ENCODE measurements at places on chromosomes 5 and 9.

DNA sequence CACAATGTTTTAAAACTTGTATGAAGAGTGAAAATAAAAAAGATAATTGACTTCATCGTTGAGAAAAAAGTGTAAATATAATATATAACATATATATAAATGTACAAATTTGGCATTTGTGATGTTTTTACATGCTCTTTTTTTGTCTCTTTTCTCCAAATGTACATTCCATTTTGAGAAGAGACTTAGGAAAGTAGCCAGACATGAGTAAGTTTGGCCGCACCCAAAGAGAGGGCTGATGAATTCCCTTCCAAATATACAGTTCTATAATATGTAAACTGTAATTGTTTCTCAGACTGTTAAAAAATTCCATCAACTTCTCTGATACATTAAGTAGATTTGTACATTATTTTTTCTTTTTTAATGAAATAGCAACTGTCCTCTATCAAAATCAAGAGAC lies 193.2 kb upstream of the MAP3K1 start:
- DNase-seq, result no peak

GRCh38 chr9:79955300-79955699 lies 383.5 kb downstream of the TLE4 start:
- DNase-seq, result no peak

DNA sequence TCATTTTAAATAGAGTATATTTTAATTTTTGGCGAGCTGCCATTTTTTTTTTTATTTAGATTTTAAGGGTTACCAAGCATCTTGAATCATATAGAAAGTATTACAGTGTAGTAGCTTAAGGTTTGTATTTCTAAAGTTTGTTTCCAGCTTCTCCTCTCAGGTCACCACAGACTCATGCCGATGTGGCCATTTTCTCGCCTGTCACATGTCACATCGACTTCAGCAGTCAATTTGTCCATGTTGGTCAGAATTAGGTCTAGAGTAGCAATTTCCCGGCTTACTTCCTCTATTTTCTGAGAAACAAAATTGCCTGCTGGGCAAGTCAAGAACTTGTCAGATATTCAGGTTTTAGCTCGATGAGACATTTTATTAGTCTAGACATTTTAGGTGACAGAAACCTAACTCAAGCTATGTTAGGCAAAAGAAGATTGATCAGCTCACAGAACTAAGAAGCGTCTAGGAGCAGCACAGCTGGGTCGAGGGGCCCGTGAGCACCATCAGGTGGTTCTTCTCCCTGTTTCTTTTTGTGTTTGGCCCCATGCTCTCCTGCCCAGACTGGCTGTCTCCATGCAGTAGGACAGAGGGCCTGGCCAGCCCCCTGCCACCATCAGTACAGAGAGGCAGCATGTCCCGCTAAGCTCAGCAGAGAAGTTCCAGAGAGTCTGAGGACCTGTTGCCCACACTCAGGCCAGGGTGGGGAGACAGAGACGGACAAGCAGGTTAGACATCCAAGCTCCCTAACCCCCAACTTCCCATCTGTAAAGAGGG lies 48.4 kb upstream of the AFAP1L1 start:
- DNase-seq, result no peak

- no peak for DNase-seq
These were observed 249.8 kb upstream of the ARRDC3 start for GRCh38 chr5:91632871-91633270.

- DNase-seq, result no peak
These were observed 191.6 kb upstream of the MSX2 start for GRCh38 chr5:174532455-174533453.

DNA sequence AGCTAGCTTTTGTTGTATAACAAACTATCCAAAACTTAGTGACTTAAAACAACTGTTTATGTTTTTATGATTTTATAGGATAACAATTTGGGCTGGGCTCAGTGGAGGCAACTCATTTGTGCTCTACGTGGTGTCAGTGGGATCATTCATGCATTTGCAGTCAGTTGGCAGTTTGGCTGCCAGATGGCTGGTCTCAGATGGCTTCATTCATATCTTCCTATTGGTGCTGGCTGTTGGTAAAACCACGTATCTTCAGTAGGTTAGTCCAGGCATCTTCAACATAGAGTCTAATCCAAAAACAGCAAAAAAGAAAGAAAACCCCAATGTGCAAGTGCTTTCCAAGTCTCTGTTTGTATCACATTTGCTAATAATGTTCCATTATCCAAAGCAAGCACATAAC lies 51.7 kb upstream of the RIC1 start:
- no peak for DNase-seq

- DNase-seq, result no peak
These were observed 123.1 kb downstream of the TLE4 start for GRCh38 chr9:79694676-79695400.

- no peak for DNase-seq
These were observed 14.6 kb upstream of the TCF7 start for GRCh38 chr5:134099939-134100282.

DNA sequence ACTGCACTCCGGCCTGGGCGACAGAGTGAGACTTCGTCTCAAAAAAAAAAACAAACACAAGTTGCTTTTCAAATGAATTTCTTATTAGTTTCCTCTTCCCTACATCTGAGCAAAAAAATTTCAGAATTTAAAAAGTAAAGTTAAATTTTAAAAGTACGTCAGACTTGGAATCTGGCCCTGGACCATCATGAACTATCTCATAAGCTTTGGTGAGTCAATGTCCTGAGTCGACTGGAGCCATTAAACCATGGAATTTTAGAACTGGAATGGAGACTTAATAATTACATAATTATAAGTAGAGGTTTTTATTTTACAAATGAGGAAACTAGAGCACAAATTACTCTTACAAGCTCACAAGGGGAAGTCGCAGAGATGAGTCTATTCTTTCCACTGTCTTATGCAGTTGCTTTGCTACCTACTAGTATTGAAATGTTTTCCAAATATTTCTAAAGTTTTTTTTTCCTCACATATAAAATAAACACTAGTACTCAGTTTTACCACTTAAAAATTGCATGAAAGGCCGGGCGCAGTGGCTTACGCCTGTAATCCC lies 98.0 kb upstream of the ZNF608 start:
- DNase-seq, result no peak

DNA sequence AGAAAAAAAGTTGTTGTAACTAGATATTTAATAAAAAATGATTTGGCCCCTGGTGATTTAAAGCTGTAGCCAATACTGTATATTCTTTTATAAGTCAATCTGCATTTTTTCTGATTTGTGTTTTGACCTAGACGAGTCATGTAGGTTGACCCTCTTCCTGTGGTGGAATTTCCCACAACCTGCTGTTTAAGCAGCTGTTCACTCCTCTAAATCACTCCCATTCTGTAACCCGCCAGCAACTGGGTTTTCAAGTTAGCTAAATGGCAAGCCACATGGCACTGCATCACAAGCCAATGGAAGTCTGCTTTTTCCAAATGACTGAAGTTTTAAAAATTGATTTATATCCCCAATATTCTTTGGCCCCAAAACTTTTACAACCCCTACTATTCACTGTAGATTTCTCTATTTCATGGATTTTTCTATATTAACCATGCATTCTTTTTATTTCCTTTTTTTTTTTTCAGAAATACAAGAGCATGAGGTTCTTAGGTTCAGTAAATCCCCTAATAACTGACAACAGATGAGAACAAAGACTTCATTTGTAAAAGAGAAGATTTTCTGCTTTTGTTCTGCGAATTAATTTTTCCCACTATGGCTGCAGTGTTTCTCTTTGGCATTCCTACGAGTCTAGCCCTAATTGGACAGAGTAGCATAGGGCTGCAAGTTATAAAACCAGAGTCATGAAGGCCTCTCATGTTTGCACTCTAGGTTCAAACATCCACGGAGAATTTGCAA lies 184.5 kb upstream of the TLE4 start:
- DNase-seq, result no peak

GRCh38 chr5:158899211-158899610 lies 200.5 kb downstream of the EBF1 start:
- DNase-seq, result no peak

DNA sequence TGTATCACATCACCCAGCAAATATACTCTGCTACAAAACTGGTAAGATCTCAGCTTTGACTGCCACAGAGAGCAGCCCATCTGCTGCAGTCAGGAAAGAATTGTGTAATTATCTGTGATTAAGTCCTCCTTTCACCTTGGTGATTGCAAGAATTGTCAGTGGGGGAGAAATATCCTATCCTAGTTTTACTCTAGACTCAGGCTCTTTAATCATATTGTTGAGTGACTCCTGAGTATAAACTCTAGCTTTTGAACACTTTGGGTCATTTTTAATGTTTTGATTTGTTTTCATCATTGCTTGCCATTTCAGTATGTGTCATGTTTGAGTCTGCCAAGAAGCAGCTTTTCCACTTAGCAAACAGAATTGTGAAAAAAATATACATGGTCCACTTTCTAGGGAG lies 32.1 kb downstream of the VCAN start:
- DNase-seq, result no peak

GRCh38 chr5:50965654-50966375 lies 299.4 kb downstream of the PARP8 start:
- DNase-seq, result no peak

DNA sequence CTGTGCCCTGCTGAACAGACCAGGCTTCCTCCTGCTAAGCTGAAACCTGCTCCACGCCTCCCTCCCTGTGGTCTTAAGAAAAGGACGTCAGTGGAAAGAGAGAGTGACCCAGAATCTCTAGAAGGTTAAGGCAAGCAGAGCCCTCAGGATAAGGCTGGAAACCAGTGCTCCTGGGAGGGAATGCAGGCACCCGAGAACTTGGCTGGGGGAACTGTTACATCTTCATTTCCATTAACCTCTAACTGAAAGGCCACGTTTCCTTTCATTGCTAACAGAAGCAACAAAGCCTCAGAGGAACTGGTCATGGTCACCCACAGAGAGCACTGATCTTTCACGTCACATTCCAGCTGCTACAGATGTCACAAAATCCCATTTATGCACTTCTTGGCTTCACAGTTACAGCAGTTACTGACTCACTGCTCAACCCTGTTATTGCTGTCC lies 26.1 kb upstream of the AKNA start:
- no peak for DNase-seq

DNA sequence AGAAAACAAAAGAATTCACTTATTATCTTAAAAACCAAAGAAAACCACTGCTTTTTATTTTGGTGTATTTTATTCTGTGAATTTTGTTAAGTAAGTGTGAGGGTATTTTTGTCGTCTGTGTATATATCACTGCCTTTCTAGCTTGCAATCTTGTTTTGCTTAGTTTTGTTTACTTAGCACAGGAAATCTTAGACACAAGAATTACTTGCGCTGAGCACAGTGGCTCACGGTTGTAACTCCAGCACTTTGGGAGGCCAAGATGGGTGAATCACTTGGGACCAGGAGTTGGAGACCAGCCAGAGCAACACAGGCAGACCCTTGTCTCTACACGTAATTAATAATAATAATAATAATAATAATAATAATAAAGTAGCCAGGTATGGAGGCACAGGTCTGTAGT lies 230.3 kb downstream of the PAPPA start:
- no peak for DNase-seq

- DNase-seq, result no peak
These were observed 255.3 kb upstream of the KLF4 start for GRCh38 chr9:107744873-107745272.

DNA sequence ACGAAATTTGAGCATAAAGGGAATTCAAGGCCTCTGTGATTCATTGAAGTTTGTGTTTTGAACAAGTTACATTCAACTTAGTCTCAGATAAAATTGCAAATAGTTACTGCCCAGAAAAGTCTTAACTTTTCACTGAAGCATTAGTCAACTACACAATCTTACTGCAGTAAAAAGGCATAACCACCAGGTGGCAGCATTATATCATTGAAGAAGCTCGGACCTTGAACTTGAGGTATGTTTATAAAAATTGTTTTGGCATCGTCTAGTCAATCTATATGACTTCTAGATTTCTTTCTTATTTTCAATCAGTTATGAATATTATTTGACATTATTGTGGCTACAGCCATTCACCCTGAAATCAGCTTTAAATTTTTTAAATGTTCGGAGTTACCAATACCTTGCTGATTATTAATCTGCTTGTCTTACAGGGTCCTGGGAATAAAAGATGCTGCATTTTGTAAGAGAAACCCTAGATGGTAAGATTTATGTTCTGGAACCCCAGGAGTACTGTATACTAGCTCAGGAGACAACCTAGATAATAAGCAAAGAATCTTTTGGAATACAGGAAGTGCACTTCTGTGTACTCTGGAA lies 83.9 kb upstream of the GRAMD2B start:
- peak; percentile 9 for DNase-seq

DNA sequence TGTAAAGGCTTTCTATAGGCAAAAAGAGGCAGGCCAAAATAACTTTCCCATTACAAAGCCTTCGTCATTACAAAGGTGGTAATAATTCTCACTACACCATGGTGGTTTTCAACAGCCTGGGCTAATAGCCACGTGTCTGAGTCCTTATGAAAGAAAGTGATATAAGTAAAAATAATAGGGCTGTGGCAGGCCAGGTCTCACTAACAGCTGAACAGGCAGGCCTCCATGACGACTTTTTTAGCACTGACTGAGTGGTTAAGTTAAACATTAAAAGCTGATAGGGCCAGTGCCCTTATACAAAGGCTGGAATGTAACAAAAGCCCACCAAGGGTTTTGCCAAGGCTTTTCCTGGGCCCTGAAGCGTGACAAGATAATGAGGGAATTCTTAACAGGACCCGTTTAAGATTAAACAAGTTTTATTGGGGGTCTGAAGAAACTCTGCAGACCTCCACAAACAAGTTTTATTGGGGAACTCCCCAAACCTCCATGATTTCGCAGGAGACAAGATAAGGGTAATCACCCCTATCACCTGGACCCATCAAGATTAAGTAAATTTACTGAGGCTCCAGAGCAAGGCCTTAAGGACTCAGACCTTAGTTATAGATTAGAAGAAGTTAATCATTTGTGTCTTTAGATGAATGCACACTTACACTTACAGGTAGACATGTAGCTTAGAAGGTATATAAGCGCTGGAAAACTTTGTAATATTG lies 412.9 kb downstream of the CHSY3 start:
- no peak for DNase-seq

DNA sequence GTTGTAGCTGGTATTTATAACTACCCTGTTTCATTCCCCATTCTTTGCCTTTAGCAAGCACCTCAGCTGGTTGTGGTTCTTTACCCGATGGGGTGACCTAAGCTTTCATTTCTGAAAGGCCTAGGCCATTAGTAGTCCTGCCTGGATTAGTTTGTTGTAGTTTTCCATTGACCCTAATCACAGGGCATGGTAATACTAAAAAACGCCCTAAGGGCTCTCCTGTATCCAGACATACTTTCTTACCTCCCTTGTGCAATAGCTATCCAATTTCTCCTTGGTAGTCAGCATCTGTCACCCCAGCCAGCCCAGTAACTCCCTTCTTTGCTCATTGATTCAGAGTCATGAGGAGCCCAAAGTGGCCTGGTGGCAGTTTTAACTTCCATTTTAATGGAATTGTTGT lies 24.0 kb downstream of the TMOD1 start:
- no peak for DNase-seq

DNA sequence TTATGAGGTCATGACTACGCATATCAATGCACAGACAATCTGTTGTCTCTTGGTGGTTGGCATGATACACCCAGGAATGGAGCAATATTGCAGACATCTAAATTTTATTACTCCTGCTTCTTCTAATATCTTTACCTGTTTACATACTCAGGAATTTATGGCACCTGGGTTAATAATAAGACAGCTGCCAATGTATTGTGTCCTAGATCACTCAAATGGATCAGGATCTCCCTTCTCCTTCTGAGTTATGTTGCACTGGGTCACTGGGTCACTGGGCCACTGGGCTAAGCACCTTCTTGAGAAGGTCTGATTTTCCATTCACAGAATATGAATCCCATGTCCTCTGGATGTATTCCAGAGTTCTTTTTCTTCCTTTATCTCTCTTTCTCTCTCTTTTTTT lies 41.8 kb downstream of the CCL28 start:
- DNase-seq, result no peak

All from activated T-helper 1 cell treated with anti-CD3 and anti-CD28 coated beads, Interleukin-2, amount 50 U/mL, for 16 hours (primary cell).